Naive thymus-derived CD8-positive, alpha-beta T cell (primary cell): ENCODE measurements at places on chromosomes 16 and 17.

GRCh38 chr17:77441130-77441920 lies 300.6 kb downstream of the SEC14L1 start:
- DNase-seq, result peak; percentile 93

DNA sequence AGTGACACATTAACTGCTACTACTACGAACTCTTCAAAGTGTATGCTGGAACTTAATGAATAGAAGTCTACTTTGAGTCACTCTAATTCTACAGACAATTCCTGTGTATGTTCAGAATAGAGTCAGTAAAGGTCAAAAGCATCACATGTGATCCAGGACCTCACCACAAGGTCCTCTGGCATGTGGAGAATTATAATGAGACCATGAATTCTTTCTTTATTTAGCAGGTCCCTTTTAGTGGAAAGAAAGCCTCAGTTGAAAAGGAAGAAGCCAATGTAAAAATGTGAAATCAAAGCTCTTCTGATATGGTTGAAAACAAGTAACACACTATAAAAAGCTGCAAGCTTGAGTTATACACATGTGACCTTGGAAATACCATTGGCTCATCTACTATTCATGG lies 1612.1 kb upstream of the GOT2 start:
- no peak for DNase-seq

- DNase-seq, result no peak
Observed at GRCh38 chr17:28188841-28189263, 130.1 kb upstream of the TMEM97 start.

DNA sequence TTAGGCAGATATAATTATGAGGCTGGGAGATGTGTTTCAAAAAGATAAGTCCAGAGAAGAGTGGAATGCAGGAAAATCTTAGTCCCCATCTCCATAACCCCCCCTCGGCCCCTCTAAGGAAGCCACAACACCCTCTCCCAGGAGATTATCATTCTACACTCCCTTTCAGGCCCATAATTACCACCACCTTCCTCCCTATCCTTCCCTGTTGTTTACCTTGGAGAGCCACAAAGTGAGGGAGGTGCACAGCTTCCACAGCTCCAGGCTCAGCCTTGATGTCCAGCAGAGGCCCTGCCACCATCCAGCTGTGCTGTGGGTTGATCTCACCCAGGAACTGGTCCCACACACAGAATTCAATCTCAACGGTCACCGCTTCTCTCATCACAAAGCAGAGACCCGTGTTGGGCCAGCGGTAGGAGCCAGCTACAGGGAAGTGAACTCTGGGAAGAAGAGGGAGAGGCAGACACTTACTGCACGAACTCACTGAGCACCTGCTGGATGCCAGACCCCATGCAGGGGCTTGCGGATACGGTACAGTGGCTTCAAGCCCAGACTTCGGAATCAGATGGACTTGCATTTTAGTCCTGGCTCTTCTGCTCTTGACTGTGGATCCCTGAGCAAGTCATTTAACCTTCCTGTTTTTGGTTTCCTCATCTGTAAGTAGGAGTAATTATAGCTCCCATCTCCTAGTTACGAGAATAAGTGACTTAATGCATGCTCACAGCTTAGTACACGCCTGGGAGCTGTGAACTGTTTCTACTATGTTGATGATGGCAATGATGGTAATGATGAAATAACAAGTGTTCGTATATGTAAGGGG lies 44.1 kb downstream of the MIS12 start:
- no peak for DNase-seq

- DNase-seq, result no peak
Observed at GRCh38 chr16:75801307-75801706, 75.0 kb upstream of the CPHXL start.

GRCh38 chr16:84524346-84524920 lies 20.0 kb upstream of the MEAK7 start:
- no peak for DNase-seq
